ENCODE measurements at places on chromosomes 2 and 18.

- DNase-seq: no peak
These were observed 451.9 kb downstream of the ARHGAP15 start for GRCh38 chr2:143581134-143581533.

DNA sequence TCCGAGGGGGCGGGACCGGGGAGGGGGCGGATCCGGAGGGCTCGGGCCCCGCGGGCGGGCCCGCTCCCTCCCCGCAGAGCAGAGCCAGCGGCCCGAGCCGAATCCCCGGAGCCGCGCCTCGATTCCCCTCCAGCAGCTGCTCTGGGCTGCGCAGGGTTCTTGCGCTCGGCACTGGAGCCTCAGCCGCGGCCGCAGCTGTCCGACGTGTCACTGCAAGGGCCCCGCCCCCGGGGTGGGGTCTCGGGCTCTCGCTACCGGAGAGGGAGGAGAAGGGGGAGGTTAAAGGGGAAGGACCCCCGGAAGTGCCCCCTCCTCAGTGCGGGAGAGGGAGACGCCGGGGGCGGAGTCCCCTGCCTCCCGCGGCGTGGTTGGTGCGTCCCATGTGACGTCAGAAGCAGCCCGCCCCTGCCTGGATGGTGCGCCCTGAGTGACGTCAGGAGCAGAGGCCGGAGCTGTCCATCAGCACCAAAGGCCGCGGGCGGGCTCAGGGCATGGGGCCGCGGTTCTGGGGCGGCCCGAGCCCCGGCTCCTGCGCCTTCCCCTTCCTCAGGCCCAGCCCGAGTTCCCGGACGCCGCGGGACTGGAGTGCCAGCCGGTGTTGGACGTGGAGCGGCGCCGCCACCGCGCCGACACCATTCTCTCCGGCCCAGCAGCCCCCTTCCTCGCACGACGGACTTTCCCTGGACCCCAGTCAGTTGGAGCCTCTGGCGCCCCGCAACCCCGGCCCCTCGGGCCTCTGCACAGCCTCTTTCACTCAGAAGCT, at the start of the genes CHPF and TMEM198:
Gene CHPF, minus strand, starts transcription at position 214 of the 763 bp plus-strand sequence. CDS start 271 bp downstream, outside the sequence.
Gene TMEM198, plus strand, starts transcription at position 433 of the 763 bp plus-strand sequence. CDS start 700 bp downstream, outside the sequence.
- peak; percentile 95 for DNase-seq

DNA sequence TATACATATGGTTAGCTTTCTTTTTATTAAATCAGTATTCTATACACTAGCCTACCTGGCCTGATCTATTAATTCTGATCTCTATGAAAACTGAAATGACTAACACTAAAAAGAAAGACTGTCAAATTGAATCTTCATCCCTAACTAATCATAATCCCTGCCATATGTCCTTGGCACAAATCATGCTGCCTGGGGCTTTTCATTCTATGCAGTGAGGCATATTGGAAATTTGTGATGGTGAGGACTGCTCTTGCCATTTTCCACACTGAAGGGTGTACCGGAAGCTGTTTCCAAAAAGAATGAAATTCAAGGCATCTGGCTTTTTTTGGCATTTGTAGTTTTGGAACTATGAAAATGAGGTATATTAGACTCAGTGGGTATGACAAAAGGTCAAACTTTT, 39.7 kb downstream of the RAPGEF4 start:
- DNase-seq: no peak

DNA sequence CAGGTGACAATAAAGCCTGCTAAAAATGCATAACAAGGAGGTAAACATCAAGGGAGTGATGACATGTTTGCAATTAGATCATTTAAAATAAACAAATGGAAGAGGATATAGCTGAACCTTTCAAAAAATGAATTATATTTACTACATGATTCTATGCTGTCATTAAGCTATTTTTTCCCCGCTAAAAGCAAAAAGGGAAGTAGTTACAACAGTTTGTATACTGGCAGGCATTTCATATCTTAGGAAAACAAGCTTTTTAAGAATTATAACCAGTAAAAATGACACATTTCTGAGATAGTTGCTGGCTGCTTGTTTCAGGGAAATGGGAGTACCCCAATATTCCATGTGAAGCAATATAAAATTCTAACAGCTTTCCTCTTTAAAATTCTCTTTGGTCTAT, 89.1 kb upstream of the ITGB6 start:
- DNase-seq: no peak

DNA sequence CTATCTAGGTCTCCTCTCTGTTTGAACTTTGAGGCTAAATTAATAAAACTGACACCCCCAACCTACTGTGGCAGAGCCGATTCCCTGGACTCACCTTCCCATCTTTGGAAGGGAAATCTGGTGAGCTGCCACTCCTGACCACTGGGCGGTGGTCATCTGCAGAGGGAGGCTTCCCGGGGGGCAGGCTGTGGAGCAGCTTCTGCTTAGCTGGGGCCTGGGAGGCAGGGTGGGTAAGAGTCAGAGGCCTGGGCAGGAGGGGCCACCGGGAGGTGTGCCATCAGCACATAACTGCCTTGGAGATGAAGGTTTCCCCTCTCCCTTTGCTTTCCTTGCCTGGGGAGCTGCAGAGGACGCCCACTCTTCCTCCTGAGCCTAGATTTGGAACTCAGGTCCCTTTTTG, 2.3 kb upstream of the NPPC start:
- DNase-seq: no peak

DNA sequence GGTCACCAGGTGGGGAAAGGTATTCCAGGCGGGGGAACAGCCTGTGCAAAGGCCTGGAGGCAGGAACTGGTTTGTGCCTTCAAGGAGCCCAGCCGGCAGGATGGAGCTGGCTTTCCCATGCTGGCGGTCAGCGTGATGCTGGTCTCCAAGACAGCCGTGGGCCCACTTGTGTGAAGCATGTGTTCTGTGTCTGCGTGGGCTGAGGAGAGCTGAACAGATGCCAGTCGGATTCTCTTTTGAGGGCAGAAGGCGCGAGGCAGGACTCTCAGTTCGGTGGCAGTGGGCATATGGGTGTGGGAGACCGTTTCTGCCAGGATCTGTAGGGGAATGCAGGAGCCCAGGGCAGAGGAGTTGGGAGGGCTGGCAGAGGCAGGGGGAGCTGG, 191.6 kb downstream of the TWIST2 start:
- no peak for DNase-seq

DNA sequence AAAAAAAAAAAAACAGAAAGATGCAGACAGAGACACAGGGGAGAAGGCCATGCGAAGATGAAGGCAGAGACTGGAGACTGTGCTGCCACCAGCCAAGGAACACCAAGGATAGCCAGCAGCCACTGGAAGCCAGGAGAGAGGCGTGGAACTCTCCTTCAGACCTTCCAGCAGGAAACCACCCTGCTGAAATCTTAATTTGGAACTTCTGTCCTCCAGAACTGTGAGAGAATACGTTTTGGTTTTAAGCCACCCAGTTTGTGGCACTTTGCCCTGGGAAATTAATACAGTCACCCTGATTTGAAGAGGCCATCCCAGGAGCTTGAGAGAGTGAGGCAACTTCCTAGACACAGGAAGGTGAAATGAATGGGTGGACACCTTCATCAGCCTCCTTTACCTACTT, 93.7 kb downstream of the IRS1 start:
- DNase-seq: no peak

GRCh38 chr2:101884423-101884822, 107.3 kb upstream of the IL1R2 start:
- DNase-seq: no peak

GRCh38 chr2:118611691-118612090, 235.8 kb downstream of the EN1 start:
- DNase-seq: no peak

- DNase-seq: no peak
These were observed 69.8 kb upstream of the ACVR1C start for GRCh38 chr2:157698430-157698829.

DNA sequence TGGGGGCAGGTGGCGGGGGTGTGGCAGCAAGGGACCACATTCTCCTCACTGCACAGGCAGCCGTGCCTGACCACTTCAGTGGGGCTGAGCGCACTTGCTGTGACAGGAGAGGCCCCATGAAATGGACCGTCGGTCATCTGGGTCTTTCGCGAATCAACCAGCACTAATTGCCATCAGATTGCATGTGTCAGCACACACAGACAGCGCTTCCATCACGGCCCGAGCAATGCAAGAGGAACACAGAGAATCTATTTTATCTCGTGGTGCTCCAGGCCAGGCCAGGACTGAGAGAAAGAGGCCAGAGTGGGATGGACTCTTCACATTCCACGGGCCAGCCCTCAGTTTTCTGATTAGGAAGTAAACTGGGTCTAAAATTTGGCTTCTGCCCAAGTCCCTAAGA, 87.0 kb downstream of the EIPR1 start:
- DNase-seq: no peak

DNA sequence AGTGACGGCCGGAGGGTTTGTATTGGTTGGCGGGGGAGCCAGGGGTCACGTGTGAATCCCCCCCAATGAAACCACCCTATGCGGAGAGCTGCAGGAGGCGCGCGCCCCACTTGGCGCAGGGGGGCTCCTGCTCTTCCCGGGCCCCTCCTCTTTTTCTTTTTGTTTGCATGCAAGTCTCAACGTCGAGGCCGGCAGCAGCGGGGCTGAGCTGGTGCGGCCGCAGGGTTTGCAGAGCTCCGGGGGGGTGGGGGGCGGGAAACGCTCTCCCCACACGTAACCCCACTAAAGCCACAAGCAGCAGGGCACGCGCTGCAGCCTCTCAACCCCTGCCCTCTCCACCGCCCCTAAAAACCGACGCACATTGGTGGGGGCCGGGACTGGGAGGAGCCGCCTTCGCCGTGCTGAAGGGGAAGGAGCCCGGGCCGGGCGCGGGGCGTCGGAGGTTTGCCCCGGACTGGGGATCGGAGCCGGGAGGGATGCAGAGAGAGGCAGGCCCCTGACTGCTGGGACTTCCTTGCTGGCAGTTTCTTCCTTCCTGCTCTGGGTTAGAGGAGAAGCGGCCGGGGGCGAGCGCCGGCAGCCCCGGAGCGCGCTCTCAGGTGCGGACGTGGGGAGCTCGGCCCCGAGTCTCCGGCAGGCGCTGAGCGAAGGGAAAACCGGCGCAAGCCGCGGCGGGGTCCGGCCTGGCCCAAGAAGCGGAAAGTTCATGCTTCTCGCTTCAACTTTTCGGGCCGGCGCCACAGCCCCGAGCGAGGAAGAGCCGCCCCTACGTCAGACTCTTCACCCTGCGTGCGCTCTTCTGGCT, 864 bp downstream of the LBH start:
- peak; percentile 76 for DNase-seq

DNA sequence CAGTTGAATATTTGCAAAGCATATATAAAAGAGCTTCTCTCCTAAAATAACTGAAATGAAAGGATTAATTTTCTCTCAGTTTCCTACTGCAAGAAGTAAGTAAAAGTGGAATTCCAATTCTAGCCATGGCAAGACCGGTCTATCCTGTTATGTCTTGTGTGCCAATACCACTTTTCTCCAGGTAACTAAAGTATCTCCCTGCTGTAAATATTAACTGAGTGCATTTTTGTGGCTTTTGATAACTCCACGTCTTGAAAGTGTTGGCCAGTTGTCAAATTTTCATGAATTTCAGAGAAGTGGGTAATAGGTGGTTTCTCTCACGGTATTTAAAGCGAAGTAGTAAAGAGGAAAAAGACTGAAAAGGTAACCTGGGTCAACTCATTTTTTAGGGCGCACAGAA, 225.9 kb downstream of the NEDD4L start:
- DNase-seq: no peak

- DNase-seq: no peak
These were observed 263.8 kb downstream of the CYRIA start for GRCh38 chr2:16401761-16402300.

DNA sequence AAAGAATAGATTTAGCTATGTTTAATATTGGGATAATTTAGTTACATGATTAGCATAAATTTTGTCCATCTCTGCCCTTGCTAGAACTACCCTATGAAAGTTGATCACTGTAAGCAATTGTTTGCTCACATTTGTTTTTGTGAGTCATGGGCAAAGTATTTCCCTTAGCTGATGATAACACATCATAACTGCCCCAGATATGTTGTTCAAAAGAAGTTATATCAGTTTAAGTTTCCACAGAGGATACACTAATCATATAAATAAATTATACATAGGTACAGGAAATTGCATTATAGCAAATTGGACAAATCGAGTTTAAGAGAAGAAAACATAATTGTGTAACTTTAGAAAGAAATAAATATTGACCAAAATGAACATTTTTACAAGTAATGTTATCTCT, 223.2 kb upstream of the PIK3C3 start:
- no peak for DNase-seq

DNA sequence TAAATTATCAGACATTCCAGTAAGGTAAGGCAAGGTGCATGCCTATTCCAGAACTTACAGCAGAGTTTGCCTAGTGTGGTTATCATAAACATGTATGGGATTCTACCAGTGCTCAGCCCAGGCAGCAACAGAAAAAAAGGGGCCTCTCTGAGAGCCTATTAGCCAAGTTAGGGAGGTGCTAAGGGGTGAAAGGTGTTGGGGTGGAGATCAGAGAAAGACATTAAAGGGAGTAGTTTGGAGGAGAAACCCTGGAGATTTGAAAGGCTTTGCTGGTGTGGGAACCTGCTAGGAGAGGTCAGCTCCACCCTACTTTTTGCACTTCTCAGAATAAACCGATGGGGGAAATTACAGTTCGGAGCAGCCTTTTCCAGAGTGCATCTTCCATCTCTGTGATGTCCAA, 2.9 kb downstream of the ARPC2 start:
- DNase-seq: no peak

GRCh38 chr18:63765837-63766236, 9.4 kb upstream of the SERPINB7 start:
- no peak for DNase-seq

DNA sequence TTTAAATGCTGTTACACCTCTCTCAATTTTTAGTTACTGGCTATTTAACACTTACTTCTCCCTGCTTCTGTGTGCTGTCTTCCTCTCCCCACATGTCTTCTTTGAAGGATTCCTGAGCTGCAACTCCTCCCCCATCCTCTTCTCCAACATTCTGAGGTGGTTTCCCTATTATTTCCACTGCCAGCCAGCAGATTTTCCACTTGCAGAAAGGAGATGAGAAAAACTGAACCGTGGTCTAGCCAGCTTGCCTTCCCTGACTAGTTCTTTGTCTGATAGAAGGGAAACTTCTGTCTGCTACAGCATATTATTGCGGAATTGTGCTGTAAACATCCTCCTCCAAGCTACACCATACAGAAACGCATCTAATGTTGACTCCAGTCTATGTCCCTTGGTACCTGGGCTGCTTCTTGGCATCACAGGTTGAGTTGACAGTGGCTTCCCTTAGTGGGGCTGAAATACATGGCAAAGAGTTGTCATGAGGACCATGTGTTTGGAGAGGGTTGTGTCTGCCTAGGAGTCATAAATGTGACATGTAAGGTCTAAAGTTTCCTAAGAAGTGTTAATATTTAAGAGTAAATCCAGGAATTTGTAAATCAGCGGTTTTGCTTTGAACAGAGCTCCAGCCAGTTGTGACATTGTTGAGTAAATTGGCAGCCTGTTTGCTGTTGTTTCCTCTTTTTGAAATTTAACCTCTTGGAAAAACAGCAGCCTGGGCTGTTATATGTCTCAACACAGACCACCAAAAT, 68.3 kb upstream of the RND3 start:
- DNase-seq: no peak

DNA sequence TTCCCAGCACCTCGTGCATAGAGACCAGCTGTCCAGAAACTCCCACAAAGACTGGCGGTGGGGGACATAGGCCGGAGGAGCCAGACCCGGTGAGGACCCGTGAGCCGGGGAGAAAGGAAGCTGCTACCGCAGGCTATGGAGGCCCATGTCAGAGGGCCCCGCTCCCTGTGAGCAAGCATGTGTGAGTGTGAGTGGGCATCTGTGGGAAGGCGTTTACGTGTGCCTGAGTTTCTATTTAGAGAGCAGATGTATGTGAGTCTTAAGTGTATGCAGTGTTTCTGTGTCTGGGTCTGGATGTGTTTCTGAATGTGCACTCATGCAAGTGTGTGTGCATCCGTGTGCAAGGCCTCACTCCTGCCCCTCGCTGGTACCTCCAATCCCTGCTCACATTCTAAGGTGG, 187.8 kb upstream of the RAB6C start:
- DNase-seq: no peak

Measured in activated naive CD8-positive, alpha-beta T cell treated with anti-CD3 and anti-CD28 coated beads, Interleukin-2, amount 50 U/mL, for 24 hours (primary cell).